ENCODE measurements at places on chromosomes 7 and 10.

- no peak for DNase-seq
These were observed 37.7 kb downstream of the RBAK start for GRCh38 chr7:5083311-5083711.

GRCh38 chr10:113379091-113379490 lies 173.8 kb upstream of the HABP2 start:
- DNase-seq = no peak

- DNase-seq = no peak
These were observed 231.1 kb upstream of the ADARB2 start for GRCh38 chr10:1968257-1969033.

DNA sequence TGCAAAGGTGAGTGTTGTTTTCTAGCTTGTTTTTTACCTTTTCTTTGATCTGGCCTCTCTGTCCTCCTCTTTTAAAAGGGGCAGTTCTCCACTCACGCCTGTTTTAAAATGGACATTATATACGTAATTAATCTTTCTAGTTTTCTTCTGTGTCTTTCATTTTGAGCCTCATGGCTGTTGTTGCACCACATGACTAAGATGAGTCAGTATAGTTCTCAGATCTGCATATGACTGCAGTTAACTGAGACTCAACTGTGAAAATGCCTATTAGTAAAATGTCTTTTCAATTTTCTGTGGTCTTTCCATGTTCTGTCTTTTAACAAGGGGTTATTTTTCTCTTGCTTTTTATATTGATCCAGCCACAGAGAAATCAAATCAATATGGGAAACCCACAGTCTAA lies 296.1 kb downstream of the CDK14 start:
- no peak for DNase-seq

DNA sequence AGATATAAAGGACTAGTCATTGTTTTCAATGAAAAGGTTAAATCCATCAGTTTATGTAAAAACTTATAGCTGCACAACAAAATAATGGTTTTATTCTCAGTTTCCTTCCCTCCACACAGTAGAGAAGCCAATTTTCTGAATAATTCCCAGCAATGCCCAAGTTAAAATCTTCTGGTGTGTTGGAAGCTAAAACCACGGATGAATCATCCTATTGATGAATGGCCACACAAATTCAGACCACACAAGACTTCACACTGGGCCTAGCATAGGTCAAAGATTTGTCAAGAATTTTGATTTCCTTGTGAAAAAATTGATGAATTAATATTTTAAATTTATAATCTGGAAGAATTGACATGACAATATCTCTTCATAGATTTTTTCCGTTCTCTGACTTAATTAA lies 617.6 kb downstream of the INHBA start:
- no peak for DNase-seq

GRCh38 chr7:67696878-67697277 lies 700.2 kb downstream of the TYW1 start:
- no peak for DNase-seq

GRCh38 chr7:33062023-33062781 lies at the start of gene NT5C3A:
TSS of gene NT5C3A (minus strand) at chr7:33062776. CDS start at chr7:33062705, 71 bp downstream.
- no peak for DNase-seq

- no peak for DNase-seq
These were observed 236.4 kb downstream of the PRPF18 start for GRCh38 chr10:13823096-13823708.

All from stimulated activated CD8-positive, alpha-beta memory T cell treated with anti-CD3 and anti-CD28 coated beads, Interleukin-12 subunit alpha, Interleukin-12 subunit beta, amount 100 ng/mL, for 4 hours (primary cell).